Fibroblast of lung (primary cell): ENCODE measurements at places on chromosomes 2 and 18. TPM values are rescaled to one million over a fixed set of nuclear protein-coding genes. Genes with fewer than 3 reads are reported as not detected.

Gene VWC2L
- total RNA-seq, result not detected in 2 replicates

DNA sequence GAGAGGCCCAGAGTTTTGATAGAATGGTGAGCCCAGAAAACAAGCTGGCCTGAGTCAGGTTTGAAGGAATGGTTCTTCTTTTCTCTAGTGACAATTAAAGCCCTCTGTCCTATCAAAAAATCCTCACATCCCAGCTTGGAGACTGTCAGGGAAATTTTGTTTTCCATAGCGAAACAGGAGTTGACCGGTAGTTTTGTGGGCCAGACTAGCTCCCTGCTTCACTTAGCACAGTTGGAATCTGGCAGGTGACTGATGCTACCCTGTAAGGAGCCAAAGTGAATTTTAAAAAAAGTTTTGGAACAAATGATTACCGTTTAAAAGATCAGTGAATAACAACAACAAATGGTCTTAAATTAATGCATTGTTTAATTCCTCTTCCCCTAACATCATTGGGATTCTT, 6.7 kb downstream of the NAB1 start:
- no peak overlapping the region for H3K27ac ChIP-seq
- no peaks in the 10 kb centered on the region for H3K4me1 ChIP-seq
- DNase-seq, result no peak
- H3K27me3 ChIP-seq, result no peaks in the 10 kb centered on the region
- H3K4me3 ChIP-seq, result no peak overlapping the region
- H3K36me3 ChIP-seq, result no peaks in the 10 kb centered on the region

DNA sequence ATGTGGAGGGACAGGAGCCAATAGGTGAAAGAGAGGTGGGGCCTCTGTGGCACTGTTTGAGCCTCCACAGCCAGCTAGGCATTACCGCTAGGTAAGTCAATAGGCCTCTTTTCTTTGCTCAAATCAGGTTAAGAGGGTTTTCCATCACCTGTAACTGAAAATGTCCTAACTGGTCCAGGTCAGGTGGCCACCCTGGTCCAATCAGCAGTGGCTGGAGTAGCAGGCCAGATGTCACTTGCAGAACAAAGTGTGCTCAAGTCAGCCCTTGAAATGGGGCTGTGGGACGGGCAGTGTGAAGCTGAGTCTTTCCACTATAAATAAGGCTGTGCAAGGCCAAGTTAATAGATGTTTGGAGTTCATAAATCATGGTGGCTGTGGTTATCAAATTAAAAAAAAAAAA, 20.9 kb downstream of the FBXO36 start:
- H3K36me3 ChIP-seq, result no peaks in the 10 kb centered on the region
- no peaks in the 10 kb centered on the region for H3K4me1 ChIP-seq
- no peak for DNase-seq
- H3K4me3 ChIP-seq, result no peak overlapping the region
- H3K27me3 ChIP-seq, result no peaks in the 10 kb centered on the region
- H3K27ac ChIP-seq, result no peak overlapping the region

Gene CCDC85A
- not detected in 2 replicates for total RNA-seq

- no peak for DNase-seq
- H3K27me3 ChIP-seq, result no peaks in the 10 kb centered on the region
- no peaks in the 10 kb centered on the region for H3K36me3 ChIP-seq
- H3K4me1 ChIP-seq, result no peaks in the 10 kb centered on the region
Measured at GRCh38 chr18:53417003-53417402, 807.5 kb downstream of the MBD2 start.

Gene DNAH6
- total RNA-seq, result under 0.01 TPM in 2 replicates

GRCh38 chr18:57859314-57859713, 56.2 kb upstream of the ATP8B1 start:
- H3K27ac ChIP-seq, result no peak overlapping the region
- no peaks in the 10 kb centered on the region for H3K27me3 ChIP-seq
- no peaks in the 10 kb centered on the region for H3K4me1 ChIP-seq
- no peak for DNase-seq
